Erythroblast (primary cell): ENCODE measurements at places on chromosomes 5 and 9.

- DNase-seq, result no peak
These were observed at the start of gene ZFP2 for GRCh38 chr5:178895615-178896571. Gene ZFP2, plus strand, starts transcription at chr5:178895913. Its CDS starts 35,401 bp downstream, at chr5:178931314.

- no peak for DNase-seq
These were observed 196.6 kb downstream of the TTLL11 start for GRCh38 chr9:121896545-121896943.

DNA sequence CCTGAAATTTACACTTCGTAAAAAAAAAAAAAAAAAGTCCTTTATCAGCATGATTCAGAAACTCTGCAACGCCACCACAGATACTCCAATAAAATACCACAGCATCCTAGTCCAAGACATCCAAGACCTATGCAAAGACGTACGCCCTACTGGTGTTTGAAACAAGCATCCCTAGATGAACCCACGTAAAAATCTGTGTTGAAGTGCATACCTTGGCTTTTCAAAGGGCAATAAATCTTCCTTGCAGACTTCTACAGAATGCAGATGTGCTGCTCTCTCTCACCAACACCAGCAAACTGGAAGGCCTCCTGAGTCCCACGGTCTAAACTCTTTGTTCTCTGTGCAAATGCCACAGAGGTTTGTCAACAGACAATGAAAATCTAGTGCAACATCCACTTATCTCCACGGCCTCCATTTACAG lies 38.8 kb downstream of the MYO10 start:
- no peak for DNase-seq

- no peak for DNase-seq
These were observed 33.8 kb upstream of the FBXL17 start for GRCh38 chr5:108415726-108416125.

DNA sequence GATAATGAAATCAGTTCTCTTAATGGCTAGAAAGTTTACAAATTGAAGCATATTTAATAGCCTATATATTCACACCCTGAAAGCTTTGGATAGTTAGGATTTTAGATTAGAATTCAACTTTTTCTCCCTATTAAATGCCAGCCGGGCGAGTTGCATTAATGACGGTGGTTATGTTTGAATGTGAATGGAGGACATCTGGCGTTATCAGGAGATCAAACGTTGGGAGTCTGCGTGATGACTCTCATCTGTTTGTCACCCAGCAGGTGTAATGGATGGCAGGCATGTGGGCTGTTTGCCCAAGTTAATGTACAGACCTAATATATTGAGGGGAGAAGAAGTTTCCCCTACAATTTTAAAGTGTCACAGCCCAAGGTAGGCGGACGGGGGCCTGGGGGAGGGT lies 1227.7 kb upstream of the WWC1 start:
- DNase-seq, result no peak

DNA sequence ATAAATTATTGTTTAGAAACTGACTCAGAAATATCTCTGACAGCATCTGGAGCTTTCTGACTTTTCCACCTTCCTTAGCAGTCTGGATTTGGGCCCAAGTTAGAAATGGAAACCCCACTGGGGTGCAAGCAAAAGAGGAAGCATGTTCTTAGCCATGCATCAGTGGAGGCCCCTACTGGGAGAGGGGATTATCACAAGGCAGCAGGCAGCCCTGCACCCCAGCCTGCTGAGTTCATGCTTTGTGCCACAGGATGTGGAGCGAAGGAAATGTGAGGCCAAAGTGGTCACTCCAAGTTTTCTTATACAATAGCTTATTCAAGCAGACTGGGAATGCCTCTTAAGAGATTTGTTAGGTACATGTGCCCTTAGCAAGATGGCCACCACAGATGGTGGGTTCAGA lies 146.5 kb upstream of the TLX3 start:
- peak; percentile 14 for DNase-seq

DNA sequence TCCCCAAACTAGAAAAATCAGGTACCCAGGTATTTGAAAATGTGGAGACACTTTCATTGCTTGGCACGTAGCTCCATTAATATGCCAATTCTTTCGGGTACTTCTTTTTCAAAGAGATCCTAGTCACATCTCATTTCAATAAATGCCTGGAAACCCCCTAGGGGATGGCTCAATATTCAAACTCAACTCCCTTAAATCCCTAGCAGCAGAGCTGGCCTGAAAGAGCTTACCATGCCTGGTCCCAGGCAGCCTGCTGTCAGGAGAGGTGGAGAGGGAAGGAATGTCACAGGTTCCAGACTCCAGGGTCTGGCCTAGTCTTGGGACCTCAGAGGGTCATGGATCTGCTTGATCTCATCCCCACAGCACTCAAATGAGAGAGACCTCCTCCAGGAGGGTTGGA lies 187.1 kb downstream of the SPOCK1 start:
- no peak for DNase-seq

GRCh38 chr9:20477940-20478620 lies 144.2 kb downstream of the MLLT3 start:
- DNase-seq, result no peak

GRCh38 chr5:110475529-110475928 lies 250.9 kb downstream of the TMEM232 start:
- no peak for DNase-seq

GRCh38 chr9:69554945-69555344 lies 117.2 kb downstream of the APBA1 start:
- DNase-seq, result peak; percentile 25
